Heart left ventricle (tissue), 16 donors: ENCODE measurements at places on chromosomes 5 and 9. TPM values are rescaled to one million over a fixed set of nuclear protein-coding genes. Genes with fewer than 3 reads are reported as not detected.

GRXCR2 gene
- 0.80 TPM for polyA plus RNA-seq

ANKRD34B gene
- not detected for polyA plus RNA-seq

DNA sequence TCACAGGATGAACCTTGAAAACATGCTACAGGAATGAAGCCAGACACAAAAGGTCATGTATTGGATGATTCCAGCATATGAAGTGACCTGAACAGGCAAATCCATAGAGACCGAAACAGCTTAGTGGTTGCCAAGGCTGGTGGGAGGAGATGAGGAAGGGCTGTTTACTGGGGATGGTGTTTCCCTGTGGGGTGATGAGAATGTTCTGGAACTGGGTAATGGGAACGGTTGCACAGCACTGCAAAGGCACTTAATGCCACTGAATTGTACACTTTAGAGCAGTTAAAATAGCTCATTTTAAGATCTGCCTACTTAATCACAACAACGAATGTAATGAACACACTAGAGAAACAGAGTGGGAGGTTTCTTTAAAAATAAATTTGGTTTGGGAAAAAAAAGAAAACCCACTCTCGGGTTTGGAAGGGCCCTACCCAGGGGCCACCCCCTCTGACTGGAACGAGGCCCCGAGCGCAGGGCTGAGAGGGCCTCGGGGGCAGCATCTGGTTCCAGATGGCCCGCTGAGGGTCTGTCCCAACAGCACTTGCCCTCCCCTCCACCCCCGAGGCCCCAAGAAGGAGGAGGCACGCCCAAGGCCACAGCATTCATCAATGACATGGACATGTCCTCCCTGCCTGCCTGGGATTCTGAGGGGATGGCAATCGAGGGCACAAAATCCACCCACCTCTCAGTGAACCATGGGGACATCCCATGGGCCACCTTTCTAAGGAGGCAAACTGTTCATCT is 31.7 kb downstream of the SARDH start:
- H3K4me1 ChIP-seq, result peaks cover 31% of the 10 kb centered on the region
- peak overlapping the region; percentile 69 for H3K27ac ChIP-seq
- H3K36me3 ChIP-seq, result no peaks in the 10 kb centered on the region
- H3K4me3 ChIP-seq, result no peak overlapping the region
- peak; percentile 18 for DNase-seq

DNA sequence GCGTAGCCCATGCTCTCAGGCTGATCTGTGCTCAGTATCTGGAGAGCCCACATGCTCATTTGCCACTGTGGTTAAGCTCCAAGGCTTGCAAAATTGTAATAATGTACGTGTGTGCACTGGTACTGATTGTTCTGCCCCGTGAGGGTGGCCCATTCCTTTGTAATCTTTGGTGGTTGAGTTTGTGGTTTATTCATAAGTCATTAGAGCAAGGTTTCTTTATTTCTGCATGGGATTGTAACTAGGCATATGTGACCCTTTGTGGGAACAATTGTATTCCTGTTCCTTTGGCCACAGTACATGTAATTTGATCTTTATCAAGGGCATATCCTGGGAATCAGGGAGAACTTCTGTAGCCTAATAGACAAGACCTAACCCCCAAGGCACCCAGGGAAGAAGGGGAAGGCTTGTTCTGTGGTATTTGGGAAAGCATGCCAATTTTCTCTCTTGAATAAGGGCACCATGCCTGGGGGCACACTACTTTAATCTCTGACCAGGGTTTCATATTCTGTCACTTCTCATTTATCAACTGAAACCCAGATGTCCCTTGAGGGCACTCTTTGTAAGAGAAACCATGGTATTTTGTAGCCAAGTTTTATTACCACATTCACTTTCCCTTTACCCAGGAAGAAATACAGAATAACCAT is 74.6 kb downstream of the NPR3 start:
- no peak overlapping the region for H3K4me3 ChIP-seq
- no peaks in the 10 kb centered on the region for H3K27me3 ChIP-seq
- peaks cover 70% of the 10 kb centered on the region for H3K36me3 ChIP-seq
- H3K27ac ChIP-seq, result no peak overlapping the region

GRCh38 chr9:6968271-6968670 is 210.5 kb downstream of the KDM4C start:
- H3K36me3 ChIP-seq, result no peaks in the 10 kb centered on the region
- no peak for DNase-seq
- no peak overlapping the region for H3K4me3 ChIP-seq
- no peaks in the 10 kb centered on the region for H3K4me1 ChIP-seq

DNA sequence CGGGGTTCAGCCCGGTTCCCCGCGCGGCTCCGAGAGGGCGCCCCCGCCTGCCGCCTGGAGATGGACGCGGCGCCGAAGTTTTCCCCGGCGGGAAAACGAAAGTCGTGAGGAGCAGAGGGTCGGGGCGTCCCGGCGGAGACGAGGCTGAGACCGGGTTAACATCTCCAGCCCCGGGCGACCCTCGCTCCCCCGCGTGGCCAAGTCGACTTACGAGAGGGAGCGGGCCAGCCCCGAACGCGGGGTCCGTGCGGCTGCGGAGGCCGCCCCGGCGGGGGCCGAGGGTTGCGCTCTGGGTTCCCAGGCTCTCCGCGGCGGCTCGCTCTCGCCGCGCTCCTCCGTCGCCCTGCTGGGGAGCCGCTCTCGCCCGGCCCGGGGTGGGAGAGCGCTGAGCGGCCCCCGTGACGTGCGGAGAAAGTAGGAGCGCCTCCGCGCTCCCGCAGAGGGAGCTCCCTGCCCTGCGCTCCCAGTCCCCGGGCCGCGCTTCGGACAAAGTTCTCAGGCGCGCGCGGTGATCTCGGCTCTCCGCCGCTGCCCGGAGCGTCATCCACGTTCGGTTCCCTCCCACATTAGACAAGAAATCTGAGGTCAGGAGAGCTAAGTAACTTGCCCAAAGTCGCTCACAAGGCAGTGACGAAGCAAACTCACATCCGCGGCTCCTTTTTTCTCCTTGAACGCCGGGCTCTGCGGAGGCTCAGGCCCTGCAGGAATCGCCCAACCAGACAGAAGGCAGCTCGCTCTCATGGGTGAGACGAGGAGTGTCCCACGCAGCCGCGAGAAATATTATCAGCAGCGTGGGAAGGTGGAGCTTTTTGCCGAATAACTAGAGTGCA is 1.2 kb upstream of the GCNT4 start:
- H3K27ac ChIP-seq, result peak overlapping the region; percentile 78
- H3K36me3 ChIP-seq, result no peaks in the 10 kb centered on the region
- DNase-seq, result peak; percentile 75
